Ovary (tissue), 10 donors: ENCODE measurements at places on chromosomes 13 and 19. TPM values are rescaled to one million over a fixed set of nuclear protein-coding genes. Genes with fewer than 3 reads are reported as not detected.

HSPB6 gene
- 109 TPM for total RNA-seq

IGFL1 gene
- total RNA-seq, result not detected

CEACAM20 gene
- total RNA-seq, result not detected

CEACAM16 gene
- total RNA-seq, result not detected

MAP1S gene
- total RNA-seq, result 71.8 TPM

IGSF23 gene
- not detected for total RNA-seq

TEX26 gene
- not detected for total RNA-seq

MED26 gene
- total RNA-seq, result 10.8 TPM

CCDC169 gene
- not detected for total RNA-seq

LGI4 gene
- total RNA-seq, result 3.1 TPM

NAT14 gene
- 19.9 TPM for total RNA-seq

MYO9B gene
- 26.9 TPM for total RNA-seq

IRGC gene
- not detected for total RNA-seq

PCP2 gene
- 0.50 TPM for total RNA-seq

PTGIR gene
- total RNA-seq, result 0.71 TPM

CEACAM8 gene
- not detected for total RNA-seq

ACER1 gene
- total RNA-seq, result not detected

ZNF606 gene
- total RNA-seq, result 38.1 TPM

LYPD3 gene
- total RNA-seq, result 8.3 TPM

COX7A1 gene
- total RNA-seq, result 74.0 TPM

ZNF441 gene
- total RNA-seq, result 18.9 TPM

PNMA8A gene
- 20.4 TPM for total RNA-seq

KIR3DL1 gene
- not detected for total RNA-seq

GAPDHS gene
- not detected for total RNA-seq

GPC5 gene
- 1.0 TPM for total RNA-seq

CDX2 gene
- total RNA-seq, result not detected

CYP4F2 gene
- not detected for total RNA-seq

BEST2 gene
- total RNA-seq, result not detected

CPAMD8 gene
- total RNA-seq, result 5.1 TPM

KLK8 gene
- total RNA-seq, result 19.0 TPM

ZNF776 gene
- total RNA-seq, result 14.6 TPM

CYP4F8 gene
- total RNA-seq, result not detected

OR7E24 gene
- total RNA-seq, result not detected

VAV1 gene
- total RNA-seq, result 1.7 TPM

TLE6 gene
- total RNA-seq, result 0.41 TPM

TBC1D4 gene
- 37.4 TPM for total RNA-seq

NEK5 gene
- total RNA-seq, result 12.4 TPM

FIZ1 gene
- 21.2 TPM for total RNA-seq

FCER2 gene
- total RNA-seq, result not detected

SLC1A6 gene
- total RNA-seq, result not detected

NCCRP1 gene
- total RNA-seq, result not detected

GPR108 gene
- total RNA-seq, result 61.0 TPM
